ENCODE measurements at places on chromosomes 1 and 21.

GRCh38 chr1:82901561-82901960 lies 1097.4 kb downstream of the TTLL7 start:
- DNase-seq, result no peak

- peak; percentile 12 for DNase-seq
Measured at GRCh38 chr1:211198111-211198510, 61.1 kb upstream of the RCOR3 start.

DNA sequence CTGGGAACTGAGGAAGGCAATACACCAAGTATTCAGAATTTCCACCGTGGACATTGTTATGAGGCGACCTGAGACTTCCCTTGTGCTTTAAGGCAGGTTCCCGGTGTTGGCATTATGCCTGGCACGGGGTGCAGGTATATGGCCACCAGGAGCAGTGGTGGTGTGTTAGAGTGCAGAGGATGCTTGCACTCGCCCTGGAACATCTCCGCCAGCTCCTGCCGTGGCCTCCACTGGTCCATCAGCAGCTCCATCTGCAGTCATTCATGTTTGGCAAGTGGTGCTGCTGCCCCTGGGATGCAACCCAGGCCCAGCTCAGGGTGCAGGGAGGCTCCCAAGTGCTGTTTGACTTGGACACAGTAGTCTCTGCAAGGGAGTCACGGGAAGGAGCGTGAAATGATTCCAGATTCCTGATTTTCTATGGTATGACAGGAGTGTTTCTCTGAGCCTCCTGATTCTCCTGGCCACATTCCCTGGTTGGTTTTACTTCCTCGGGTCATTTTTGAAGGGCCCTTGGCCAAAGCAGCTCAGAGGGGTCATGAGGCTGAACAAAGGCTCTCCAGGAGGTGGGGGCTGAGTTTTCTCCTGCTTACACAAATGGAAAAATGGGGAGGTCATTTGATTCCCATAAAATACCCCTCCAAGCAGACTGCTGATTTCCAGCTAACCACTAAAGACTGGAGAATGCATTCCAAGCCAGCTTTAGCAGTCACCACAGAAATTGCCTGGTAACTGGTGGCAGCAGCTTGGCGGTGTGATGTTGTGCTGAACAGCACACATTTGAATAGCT lies 60.4 kb upstream of the PSEN2 start:
- no peak for DNase-seq

GRCh38 chr1:36530791-36531190 lies 48.1 kb upstream of the CSF3R start:
- no peak for DNase-seq

DNA sequence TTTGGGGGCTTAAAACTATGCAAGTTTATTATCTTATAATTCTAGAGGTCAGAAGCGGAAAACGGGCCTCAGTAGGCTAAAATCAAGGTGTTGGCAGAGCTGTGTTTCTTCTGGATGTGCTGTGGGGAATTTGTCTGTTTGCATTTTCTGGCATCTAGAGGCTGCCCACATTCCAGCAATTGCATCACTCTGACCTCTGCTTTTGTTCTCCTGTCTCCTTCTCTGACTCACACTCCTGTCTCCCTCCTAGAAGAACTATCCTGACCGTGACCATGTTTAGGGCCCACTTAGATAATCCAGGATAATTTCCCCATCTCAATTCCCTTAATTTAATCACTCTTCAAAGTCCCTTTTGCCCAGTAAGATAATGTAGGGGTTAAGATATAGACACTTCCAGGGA lies 127.4 kb upstream of the DEPDC1 start:
- DNase-seq, result peak; percentile 2

GRCh38 chr1:222632749-222633148 lies 14.9 kb downstream of the MIA3 start:
- no peak for DNase-seq

DNA sequence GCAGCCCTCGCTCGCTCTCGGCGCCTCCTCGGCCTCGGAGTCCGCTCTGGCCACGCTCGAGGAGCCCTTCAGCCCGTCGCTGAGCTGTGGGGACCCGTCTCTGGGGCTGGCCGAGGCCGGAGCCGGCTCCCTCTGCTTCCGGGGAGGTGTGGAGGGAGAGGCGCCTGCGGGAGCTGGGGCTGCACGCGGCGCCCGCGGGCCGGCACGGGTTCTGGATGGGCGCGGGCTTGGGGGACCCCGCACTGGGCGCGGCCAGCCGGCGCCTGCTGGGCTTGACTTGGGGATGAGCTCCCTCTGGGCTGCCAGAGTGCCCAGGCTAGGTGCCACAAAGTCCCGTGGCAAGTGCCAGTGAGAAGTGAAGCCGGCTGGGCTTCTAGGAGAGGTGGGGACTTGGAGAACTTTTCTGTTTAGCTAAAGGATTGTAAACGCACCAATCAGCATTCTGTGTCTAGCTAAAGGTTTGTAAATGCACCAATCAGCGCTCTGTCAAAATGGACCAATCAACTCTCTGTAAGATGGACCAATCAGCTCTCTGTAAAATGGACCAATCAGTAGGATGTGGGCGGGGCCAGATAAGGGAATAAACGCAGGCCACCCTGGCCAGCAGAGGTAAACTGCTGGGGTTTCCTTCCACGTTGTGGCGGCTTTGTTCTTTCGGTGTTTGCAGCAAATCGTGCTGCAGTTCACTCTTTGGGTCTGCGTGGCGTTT lies 20.2 kb downstream of the EXOC8 start:
- DNase-seq, result no peak
